ENCODE measurements at places on chromosomes 6 and 20.

GRCh38 chr20:32285621-32286371, 8.3 kb downstream of the KIF3B start:
- peak; percentile 12 for DNase-seq

DNA sequence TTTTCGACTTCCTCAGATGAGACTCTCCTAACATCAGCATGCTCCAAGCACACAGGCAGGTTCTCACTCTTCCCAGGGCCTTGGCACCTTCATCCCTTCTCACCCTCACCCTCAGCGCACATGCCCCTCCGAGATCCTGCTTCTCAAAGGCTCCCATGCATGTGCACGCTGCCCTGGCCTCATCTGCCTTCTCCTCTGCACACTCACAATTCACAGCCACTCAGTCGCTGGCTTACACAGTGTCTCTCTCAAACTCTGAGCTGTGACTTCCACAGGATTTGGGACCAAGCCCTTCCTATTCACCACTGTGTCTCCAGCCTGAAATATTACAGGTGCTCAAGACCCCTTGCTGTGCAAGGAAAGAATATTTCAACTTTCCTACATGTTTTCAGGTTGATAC, 30.3 kb downstream of the WDR27 start:
- no peak for DNase-seq

DNA sequence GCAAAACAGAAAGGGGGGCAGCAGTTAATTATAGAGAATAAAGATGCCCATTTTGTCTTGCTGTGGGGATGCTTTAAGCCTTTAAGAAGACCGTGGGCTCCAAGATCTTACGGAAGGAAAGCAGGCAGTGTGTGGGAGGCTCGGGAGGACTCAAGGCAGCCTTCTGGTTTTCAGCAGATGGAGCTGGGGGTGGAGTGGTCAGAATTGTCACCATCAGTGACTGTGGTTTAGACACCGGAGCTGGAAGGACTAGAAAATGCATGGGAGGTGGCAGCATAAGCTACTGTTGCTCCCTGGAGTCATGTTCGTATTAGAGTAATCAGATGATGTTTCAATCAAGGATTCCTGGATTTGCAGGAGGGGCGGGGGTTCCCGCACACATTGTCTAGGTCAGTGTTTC, 3.7 kb downstream of the PHACTR1 start:
- DNase-seq = no peak

- DNase-seq = no peak
These were observed 328 bp downstream of the RRBP1 start for GRCh38 chr20:17681726-17682102.

DNA sequence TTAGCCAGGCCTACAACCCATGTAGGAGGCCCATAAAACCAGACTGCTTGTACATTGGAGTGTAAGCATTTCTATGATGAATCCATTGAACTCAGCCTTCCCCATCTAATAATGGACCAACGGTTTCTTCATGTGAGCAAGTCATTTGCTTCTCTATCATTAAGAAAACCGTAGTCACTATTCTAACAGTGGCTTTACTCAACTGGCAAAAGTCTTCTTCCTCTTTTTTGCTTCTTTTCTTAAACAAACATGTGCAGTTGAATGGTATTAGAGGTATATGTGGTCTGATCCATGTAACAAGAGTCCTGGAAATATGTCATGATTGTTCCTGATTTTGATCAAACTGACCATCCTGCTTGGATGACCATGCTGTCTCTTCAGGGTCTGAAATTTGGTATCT, 132.4 kb upstream of the STXBP5 start:
- DNase-seq = no peak

- DNase-seq = no peak
These were observed 58.1 kb downstream of the VSTM2L start for GRCh38 chr20:37961066-37961465.

DNA sequence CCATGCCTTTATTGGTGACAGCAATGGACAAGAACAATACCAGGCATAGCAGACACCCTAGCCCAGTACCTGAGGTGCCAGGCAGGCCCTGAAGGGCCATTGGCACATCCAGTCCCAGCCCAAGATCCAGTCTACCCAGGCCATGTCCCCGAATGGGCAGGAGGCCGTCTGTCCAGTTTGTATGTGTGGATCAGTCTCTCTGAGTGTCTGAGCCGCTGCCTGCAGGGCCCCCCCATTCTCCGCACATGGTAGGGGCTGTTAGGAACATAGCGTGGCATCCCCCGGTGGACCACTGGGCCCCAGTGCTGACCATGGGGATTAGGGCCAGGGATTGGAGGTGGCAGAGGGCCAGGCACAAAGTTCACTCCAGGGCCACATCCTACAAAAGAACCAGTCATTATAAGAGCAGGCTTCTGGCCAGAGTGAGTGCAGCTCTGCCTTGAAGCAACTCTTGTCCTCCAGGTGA, 5.1 kb downstream of the PCED1A start:
- no peak for DNase-seq

- DNase-seq = peak; percentile 31
These were observed 27.9 kb downstream of the SDCBP2 start for GRCh38 chr20:1301031-1301529.

- DNase-seq = no peak
These were observed 17.1 kb downstream of the VPS52 start for GRCh38 chr6:33254591-33254990.

GRCh38 chr20:49892260-49892659, 23.1 kb downstream of the SPATA2 start:
- no peak for DNase-seq

DNA sequence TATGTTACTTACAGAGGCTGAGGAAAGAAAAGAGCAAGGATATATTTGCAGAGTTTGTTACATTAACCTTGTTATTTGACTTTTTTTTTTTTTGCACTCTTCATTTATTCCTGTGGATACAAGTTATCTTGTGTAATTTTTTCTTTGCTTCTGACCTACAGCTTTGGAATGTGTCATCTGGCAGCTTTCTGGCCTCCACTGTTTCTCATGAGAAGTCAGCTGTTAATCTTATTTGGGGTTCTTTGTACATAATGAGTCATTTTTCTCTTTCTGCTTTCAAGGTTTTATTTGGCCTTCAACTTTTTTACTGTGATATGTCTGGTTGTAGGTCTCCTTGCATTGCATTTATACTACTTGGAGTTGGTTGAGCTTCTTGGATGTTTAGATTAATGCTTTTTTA, 333.4 kb downstream of the SMOC2 start:
- no peak for DNase-seq

GRCh38 chr6:167745670-167746389, 80.9 kb upstream of the AFDN start:
- DNase-seq = no peak

DNA sequence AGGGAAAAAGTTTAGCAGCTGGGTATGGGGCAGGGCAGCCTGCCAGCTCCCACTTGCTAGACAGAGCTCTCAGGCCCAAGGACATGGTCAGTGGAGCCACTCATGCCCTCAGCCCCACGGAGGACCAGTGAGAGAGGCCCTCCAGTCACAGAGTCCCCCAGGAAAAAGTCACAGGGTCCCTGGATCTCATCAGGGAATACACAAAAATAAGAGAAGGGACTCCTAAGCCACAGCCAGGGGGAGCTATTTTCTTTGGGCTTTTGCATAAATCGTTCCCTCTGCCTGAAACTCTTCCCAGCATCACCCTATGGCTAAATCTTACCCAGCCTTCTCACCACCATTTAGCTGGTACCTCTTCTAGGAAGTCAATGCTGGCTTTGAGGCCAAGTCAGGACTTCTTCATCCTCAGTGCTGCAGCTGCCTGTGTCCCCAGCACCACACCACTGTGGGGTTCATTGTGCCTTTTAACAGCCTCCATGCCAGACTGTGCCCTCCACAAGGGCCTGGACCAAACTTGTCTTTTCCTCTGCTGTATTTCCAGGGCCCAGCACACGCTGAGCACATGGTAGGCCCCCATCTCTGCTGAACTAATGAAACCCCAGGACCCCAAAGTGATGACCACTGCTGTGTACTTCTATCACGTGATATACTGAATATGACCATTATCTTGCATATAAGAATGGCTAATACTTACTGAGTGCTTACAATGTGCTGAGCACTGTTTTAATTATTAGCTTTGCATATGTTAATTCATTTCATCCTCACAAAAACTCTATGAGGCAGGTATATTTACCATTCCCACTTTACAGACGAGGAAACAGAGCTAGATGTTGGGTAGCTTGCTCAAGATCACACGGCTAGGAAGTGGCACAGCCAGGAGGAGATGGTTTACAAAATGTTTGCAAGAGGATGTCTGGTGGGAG, 2.0 kb downstream of the ZNF335 start:
- DNase-seq = no peak

DNA sequence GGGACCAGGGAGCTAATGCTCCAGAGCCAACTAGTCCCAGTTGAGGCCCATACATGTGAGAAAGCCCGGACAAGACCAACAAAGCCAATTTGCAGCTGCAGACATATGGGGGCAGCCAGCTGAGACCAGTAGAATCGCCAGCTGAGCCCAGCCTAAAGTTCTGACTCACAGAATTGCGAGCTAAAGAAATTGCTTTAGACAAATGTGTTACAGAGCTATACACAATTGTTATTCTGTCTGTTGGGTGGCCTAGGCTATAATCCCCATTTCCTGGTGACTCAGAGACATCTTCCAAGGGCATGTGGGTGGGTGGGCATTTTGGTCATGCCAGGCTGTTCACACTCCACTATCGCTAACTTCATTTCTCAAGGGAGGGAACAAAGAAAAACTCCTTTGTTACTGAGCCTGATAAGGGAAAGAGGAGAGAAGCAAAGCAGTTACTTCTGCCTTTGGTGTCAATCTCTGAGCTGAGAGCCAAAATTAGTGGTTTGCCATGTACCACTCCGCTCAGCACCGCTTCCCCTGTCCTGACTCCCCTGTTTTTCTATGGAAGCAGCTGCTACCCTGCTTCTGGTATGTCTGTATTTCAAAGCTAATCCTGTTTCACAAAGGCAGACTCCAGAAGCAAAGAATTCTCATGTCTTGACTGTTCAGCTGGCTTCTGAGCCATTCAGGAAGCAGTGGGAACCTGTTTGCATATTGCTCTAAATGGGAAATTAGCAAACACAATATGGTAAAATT, 26.1 kb downstream of the SCP2D1 start:
- DNase-seq = no peak

DNA sequence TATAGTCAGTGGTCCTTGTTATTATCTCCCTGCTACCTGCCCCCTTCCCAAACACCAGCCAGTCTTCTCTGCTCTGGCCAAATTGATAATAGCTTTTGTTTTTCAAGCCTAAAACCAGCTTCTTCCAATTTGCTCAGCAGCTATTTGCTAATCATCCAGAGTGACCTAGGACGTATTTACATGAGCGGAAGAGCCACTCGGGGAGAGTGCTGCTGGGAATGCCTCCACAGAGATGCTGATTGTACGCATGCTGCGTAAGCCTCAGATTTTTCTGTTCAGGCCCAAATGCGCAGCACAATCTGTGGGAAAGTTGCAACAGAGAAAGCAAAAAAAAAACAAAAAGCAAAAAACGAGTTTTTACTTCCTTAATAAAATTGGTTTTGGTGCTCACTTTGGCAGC, 24.4 kb upstream of the ID1 start:
- no peak for DNase-seq

GRCh38 chr6:43986177-43986825, 141.0 kb downstream of the MRPL14 start:
- no peak for DNase-seq

DNA sequence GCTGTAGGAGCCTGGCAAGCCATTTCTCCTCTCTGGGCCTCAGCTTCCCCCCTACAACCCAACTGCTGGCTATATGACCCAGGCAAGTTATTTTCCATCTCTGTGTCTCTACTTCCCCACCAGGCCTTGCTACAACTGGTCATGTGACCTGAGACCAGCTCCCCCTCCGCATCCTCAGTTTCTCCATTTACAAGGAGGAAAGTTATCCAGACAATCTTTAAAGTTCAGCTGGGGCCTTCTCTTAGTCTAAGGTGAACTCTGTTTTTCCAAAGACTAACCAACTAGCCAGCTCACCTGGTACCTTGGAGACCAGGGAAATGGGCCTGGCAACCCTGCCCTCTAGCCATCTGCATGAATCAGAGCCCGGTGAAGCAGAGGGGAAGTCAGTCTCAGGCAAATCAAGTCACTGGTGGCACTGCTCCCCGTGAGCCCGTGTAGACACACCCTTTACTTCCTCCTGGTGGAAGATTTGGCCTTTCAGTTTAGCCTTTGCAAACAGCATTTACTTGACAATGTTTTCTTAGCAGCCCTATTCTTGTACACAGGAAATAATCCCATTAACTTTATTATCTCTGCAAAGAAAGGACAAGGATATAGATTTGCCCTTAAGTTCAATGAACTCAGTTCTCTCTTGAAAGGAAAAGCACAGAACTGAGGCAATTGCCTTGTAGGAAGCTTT, 157.7 kb downstream of the VEGFA start:
- no peak for DNase-seq

GRCh38 chr6:53441035-53441493, 92.3 kb upstream of the ELOVL5 start:
- no peak for DNase-seq

DNA sequence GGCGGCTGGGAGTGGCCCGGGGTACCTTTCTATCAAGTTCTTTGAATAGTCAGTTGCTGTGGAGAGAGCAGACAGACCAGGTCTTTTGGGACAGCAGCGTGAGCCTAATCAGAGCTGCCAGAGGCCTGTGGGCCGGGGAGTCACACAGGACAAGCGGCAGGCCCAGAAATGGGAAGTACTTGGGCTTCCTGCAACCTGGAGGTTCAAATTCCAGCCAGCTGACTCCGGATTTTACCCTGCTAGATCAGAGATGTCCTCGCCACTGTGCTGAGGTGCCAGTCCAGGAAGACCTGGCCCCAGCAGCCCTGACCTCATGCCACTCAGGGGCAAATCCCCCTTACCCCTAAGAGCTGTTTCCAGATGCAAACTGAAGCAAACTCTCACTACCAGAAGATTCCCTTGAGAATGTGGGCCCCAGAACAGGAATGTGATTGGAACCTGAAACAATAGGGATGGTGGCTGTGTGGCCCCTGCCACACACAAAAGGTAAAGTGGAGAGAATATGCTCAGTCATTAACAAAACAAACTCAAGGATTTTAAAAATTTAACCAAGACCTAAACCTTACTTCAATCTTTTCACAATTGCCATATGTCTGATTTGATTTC, 9.7 kb downstream of the BEND3 start:
- DNase-seq = no peak

- DNase-seq = no peak
These were observed 114.3 kb upstream of the LRFN2 start for GRCh38 chr6:40701352-40702007.

GRCh38 chr20:34583544-34583943, 25.0 kb downstream of the MAP1LC3A start:
- DNase-seq = no peak

- no peak for DNase-seq
These were observed 258.1 kb downstream of the LRFN2 start for GRCh38 chr6:40328986-40329545.

DNA sequence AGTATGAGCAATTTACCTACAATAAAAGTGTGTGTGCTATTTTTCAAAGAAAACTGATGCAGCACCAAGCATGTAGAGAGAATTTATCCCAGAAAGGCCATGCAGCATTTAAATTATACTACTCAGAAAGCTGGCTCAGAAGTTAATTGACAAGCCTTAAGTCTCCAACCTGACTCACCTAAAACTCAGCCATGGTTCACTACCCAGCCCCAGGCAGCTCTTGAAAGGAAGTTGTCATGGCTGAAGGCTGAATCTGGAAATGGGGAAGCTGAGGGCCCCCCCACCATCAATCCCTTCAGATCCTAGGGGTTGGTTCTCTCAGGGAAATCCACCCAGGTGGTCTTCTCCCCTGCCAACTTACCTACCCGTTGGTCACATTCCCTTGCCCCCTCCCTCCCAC, 19.7 kb downstream of the PPIL6 start:
- no peak for DNase-seq

Measured in T-cell (primary cell).